Aorta (tissue), 5 donors: ENCODE measurements at places on chromosomes 6 and 20. TPM values are rescaled to one million over a fixed set of nuclear protein-coding genes. Genes with fewer than 3 reads are reported as not detected.

DNA sequence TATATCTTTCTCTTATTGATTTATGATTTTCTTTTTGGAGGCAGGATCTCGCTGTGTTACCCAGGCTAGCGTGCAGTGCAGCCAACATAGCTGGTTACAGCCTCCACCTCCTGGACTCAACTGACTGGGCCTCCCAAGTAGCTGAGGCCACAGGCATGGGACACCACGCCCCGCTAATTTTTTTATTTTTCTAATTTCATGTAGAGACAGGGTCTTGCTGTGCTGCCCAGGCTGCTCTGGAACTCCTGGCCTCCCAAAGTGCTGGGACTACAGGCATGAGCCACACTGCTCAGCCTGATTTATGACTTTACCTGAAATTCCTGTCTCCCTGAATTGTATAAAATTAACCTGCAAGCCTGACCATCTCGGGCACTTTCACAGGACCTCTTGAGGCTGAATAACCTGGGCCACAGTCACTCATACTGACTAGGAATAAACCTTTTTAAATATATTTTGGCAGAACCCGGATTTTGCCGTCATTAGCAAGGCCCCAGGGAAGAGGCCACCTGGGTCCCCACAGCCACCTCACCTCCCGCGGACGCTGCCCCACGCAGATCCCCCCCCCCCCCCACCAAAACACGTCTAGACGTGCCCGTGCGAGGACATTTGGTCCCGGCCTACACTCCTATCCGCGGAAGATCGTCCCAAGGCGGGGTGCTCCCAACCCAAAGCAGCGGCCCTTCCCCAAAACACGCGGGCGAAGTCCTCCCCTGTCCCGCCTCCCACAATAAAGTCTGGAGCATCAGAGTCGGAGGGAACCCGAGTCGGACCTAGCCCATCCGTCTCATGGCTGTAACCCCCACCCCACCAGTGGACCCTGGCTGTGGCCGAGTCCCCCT is 902 bp downstream of the ZNF337 start:
- H3K4me3 ChIP-seq = peak overlapping the region; percentile 72
- H3K36me3 ChIP-seq = peaks cover 2% of the 10 kb centered on the region
- peak overlapping the region; percentile 29 for H3K27ac ChIP-seq
- no peaks in the 10 kb centered on the region for H3K27me3 ChIP-seq
- no peaks in the 10 kb centered on the region for H3K4me1 ChIP-seq
- DNase-seq = no peak

- no peaks in the 10 kb centered on the region for H3K27me3 ChIP-seq
- peak; percentile 50 for DNase-seq
- H3K36me3 ChIP-seq = no peaks in the 10 kb centered on the region
Observed at GRCh38 chr20:40010483-40010882, 678.6 kb downstream of the MAFB start.

GRCh38 chr6:131561925-131562707 is 10.9 kb upstream of the ARG1 start:
- H3K27me3 ChIP-seq = no peaks in the 10 kb centered on the region
- no peak for DNase-seq
- H3K4me1 ChIP-seq = no peaks in the 10 kb centered on the region

- no peak overlapping the region for H3K27ac ChIP-seq
- H3K36me3 ChIP-seq = no peaks in the 10 kb centered on the region
- no peaks in the 10 kb centered on the region for H3K4me1 ChIP-seq
- H3K4me3 ChIP-seq = no peak overlapping the region
- no peak for DNase-seq
Observed at GRCh38 chr6:47407300-47408281, 70.0 kb upstream of the CD2AP start.

GRCh38 chr6:111183702-111184517 is 96.6 kb downstream of the SLC16A10 start:
- no peak for DNase-seq
- no peaks in the 10 kb centered on the region for H3K27me3 ChIP-seq
- no peak overlapping the region for H3K27ac ChIP-seq

- no peaks in the 10 kb centered on the region for H3K36me3 ChIP-seq
- H3K27ac ChIP-seq = no peak overlapping the region
- no peak for DNase-seq
- no peak overlapping the region for H3K4me3 ChIP-seq
- no peaks in the 10 kb centered on the region for H3K27me3 ChIP-seq
Observed at GRCh38 chr20:35421322-35421721, 9.5 kb upstream of the UQCC1 start.

DNA sequence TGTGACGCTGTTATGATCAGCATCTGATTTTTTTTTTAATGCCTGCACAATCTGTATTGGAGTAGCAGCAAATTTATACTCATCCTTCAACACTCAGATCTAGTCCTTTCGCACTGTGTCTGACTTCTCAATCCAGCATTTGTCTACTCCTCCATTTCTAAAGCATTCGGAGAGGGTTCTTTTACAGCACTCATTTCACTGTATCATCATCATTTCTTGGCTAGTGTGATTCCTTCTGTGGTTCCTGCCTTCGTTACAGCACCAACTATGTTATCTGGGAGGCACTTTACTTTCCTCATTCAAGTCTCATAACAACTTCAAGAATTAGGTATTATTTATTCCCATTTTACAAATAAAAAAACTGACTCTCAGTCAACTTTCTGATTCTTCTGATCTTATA is 18.0 kb downstream of the NUDT3 start:
- H3K4me3 ChIP-seq = no peak overlapping the region
- DNase-seq = no peak
- H3K36me3 ChIP-seq = no peaks in the 10 kb centered on the region
- H3K4me1 ChIP-seq = no peaks in the 10 kb centered on the region
- H3K27ac ChIP-seq = no peak overlapping the region

DNA sequence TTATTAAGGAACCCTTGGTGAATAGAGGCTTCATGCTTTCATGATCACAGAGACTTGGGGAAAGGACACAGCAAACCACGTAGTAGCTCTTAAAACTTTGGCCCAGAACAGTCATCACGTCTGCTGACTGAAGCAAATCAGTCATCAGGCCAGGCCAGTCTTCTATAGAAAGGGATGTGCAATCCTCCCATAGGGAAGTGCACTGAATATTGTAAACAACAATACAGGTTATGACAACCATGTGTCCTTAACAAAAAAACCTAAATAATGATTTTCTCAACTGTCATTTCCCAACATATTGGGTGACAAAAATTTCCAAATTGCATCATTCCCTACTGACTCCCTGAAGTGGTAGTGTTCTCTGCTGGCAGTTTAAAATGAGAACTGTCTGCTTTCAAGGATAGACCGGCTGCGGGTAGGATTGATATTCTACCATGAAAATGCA is 388.2 kb upstream of the CITED2 start:
- H3K27me3 ChIP-seq = no peaks in the 10 kb centered on the region
- H3K4me1 ChIP-seq = peaks cover 7% of the 10 kb centered on the region
- H3K36me3 ChIP-seq = no peaks in the 10 kb centered on the region
- no peak overlapping the region for H3K27ac ChIP-seq
- no peak overlapping the region for H3K4me3 ChIP-seq
- DNase-seq = no peak

GRCh38 chr6:135586388-135586787 is 88.8 kb upstream of the AHI1 start:
- DNase-seq = no peak
- no peaks in the 10 kb centered on the region for H3K4me1 ChIP-seq
- no peak overlapping the region for H3K27ac ChIP-seq
- H3K27me3 ChIP-seq = no peaks in the 10 kb centered on the region
- no peaks in the 10 kb centered on the region for H3K36me3 ChIP-seq

DNA sequence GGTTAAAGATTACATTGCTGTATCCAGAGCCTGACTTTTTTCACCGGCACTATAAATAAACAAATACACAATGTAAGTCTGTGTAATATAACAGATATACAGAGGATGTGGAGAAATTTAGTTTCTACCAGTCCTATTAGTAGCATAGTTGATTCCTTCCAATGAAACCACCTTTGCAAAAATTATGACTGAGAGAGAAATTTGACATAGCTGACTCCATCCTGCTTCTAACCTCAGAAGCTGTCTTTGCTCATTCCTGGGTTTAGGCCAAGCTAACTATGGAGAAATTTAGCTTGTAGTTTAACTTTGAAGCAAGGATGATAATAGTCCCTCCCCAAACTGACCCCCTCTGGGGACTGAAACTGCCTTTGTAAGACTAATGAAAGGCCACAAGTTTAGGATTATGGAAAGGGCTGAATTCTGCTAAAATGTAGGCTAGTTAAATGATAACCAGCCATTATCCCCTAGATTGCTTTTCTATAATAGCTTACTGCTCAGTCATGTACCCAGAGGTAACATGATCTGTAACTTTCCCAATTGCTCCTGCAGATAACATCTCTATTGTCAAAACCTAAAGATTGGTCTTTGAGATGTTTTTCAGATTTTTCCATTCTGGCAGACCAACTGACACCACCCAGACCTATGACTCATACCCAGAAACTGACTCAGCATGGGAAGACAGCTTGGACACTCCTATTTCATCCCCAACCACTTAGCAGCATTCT is 172.8 kb upstream of the ARG1 start:
- DNase-seq = no peak
- H3K27ac ChIP-seq = no peak overlapping the region
- no peaks in the 10 kb centered on the region for H3K36me3 ChIP-seq
- H3K27me3 ChIP-seq = no peaks in the 10 kb centered on the region
- no peaks in the 10 kb centered on the region for H3K4me1 ChIP-seq
- H3K4me3 ChIP-seq = no peak overlapping the region

DNA sequence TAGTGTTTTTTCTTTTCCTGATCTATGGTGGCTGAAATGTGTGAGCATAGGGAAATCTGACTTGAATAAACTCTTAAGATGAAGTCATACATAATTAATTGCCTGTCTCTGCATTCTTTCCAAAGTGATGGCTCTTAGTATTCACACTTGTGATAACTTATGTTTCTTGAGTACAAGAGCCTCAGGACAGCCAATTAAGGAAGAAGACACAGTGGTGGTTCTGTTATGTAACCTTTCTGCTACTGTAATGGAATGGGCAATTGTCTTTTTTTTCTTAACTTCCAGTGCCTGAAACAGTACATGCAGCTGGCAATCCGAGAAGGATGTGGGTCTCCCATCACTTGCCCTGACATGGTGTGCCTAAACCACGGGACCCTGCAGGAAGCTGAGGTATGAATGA is 40.1 kb downstream of the RNF144B start:
- H3K4me3 ChIP-seq = no peak overlapping the region
- no peaks in the 10 kb centered on the region for H3K27me3 ChIP-seq
- DNase-seq = no peak

- no peak overlapping the region for H3K27ac ChIP-seq
- DNase-seq = no peak
- no peak overlapping the region for H3K4me3 ChIP-seq
- no peaks in the 10 kb centered on the region for H3K4me1 ChIP-seq
Observed at GRCh38 chr6:100103931-100104330, 109.9 kb upstream of the MCHR2 start.

DNA sequence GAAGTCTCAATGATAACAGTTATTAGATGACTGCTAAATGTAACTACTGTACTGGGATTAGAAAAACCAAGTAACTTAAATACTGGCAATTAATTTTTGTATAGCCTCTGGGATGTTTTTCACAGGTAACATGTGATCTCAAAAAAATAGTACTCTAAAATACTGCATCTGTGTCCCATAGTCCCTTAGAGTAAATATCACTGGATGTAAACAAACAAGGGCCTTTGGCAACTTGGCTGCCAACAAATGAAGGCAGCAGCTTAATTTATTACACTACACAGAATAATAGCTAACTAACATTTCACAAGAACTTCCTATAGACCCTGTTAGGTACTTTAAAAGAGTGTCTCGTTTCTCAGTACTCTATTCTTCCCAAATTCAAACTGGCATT is 14.0 kb downstream of the ARHGAP18 start:
- H3K27ac ChIP-seq = no peak overlapping the region
- H3K4me3 ChIP-seq = no peak overlapping the region
- no peak for DNase-seq
- H3K27me3 ChIP-seq = no peaks in the 10 kb centered on the region
- no peaks in the 10 kb centered on the region for H3K36me3 ChIP-seq
- H3K4me1 ChIP-seq = no peaks in the 10 kb centered on the region

Gene CD93
- 123 TPM for total RNA-seq

Gene RIN2
- total RNA-seq = 67.0 TPM

Gene MMS22L
- total RNA-seq = 10.8 TPM

Gene EDN3
- not detected for total RNA-seq

Gene RAB32
- total RNA-seq = 31.9 TPM
